Chondrocyte (in vitro differentiated cells): ENCODE measurements at places on chromosomes 4 and X. TPM values are rescaled to one million over a fixed set of nuclear protein-coding genes. Genes with fewer than 3 reads are reported as not detected.

GRCh38 chr4:120922381-120923206 lies at the start of gene PRDM5:
TSS of gene PRDM5 (minus strand) at chr4:120922726. CDS start at chr4:120922608, 118 bp downstream.
- H3K36me3 ChIP-seq: no peaks in the 10 kb centered on the region
- H3K4me3 ChIP-seq: peak within 1 kb of the TSS; percentile 88
- no peaks in the 10 kb centered on the region for H3K27me3 ChIP-seq
- H3K27ac ChIP-seq: peak within 1 kb of the TSS; percentile 86

DNA sequence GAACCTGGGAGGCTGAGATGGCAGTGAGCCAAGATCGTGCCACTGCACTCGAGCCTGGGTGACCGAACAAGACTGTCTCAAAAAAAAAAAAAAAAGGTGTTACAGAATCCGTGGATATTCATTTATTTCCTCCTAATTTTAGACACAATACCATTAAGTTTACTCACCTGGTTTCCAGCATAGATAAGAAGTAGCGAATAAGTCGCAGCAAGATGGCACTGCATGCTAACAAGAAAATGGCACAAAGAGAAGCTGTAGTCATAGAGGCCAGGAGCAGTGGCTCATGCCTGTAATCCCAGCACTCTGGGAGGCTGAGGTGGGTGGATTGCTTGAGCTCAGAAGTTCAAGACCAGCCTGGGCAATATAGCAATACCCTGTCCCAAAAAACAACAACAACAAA lies 17.0 kb upstream of the MOB1B start:
- no peaks in the 10 kb centered on the region for H3K27me3 ChIP-seq
- H3K36me3 ChIP-seq: no peaks in the 10 kb centered on the region
- no peak for DNase-seq
- no peak overlapping the region for H3K4me3 ChIP-seq

DNA sequence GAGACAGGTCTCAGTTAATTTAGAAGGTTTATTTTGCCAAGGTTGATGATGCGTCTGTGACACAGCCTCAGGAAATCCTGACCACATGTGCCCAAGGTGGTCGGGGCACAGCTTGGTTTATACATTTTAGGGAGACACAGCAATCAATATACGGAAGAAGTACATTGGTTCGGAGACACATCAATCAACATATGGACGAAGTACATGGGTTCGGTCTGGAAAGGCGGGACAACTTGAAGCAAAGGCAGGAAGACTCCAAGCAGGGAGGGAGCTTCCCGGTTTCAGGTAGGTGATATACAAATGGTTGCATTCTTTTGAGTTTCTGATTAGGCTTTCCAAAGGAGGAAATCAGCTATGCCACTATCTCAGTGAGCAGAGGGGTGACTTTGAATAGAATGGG lies 225.2 kb upstream of the ZFP42 start:
- no peak for DNase-seq
- H3K36me3 ChIP-seq: no peaks in the 10 kb centered on the region
- H3K4me1 ChIP-seq: peaks cover 10% of the 10 kb centered on the region
- H3K4me3 ChIP-seq: no peak overlapping the region
- no peaks in the 10 kb centered on the region for H3K27me3 ChIP-seq
- H3K27ac ChIP-seq: no peak overlapping the region

DNA sequence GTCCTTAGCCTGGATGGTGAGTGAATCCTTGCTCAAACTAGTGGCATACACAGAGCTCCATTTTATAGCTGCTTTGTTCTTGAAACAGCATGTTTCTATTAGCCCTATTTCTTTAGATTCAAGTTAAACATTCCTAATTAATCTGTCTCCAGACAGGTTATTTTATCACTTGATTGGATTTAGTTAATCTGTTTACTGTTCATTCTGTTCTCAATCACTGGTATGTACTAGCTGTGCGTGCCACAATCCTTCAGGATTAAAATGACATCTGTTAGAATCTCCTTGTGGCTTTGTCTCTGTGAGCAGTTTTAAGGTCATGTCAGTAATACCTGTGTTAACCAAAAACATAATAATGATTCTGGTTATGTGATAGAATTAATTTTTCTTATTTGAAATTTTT lies 36.5 kb downstream of the PTPN13 start:
- H3K4me3 ChIP-seq: no peak overlapping the region
- H3K36me3 ChIP-seq: peaks cover 2% of the 10 kb centered on the region
- H3K27me3 ChIP-seq: no peaks in the 10 kb centered on the region

Gene TMEM35A
- 0.62 to 0.92 TPM (median 0.85 TPM) in 3 replicates for total RNA-seq

Gene GBA3
- not detected in 3 replicates for total RNA-seq

Gene KCTD8
- not detected in 3 replicates for total RNA-seq

Gene NEUROG2
- total RNA-seq: not detected in 3 replicates
